ENCODE measurements at places on chromosomes 4 and X. TPM values are rescaled to one million over a fixed set of nuclear protein-coding genes. Genes with fewer than 3 reads are reported as not detected.

GRCh38 chrX:124194901-124195300, 137.6 kb upstream of the TEX13D start:
- H3K27ac ChIP-seq = no peak overlapping the region
- H3K4me3 ChIP-seq = no peak overlapping the region
- H3K36me3 ChIP-seq = no peaks in the 10 kb centered on the region
- H3K27me3 ChIP-seq = no peaks in the 10 kb centered on the region
- H3K4me1 ChIP-seq = no peaks in the 10 kb centered on the region

GRCh38 chrX:72465889-72466288, 106.8 kb downstream of the HDAC8 start:
- no peak overlapping the region for H3K27ac ChIP-seq
- no peaks in the 10 kb centered on the region for H3K4me1 ChIP-seq
- no peaks in the 10 kb centered on the region for H3K27me3 ChIP-seq
- H3K4me3 ChIP-seq = no peak overlapping the region

DNA sequence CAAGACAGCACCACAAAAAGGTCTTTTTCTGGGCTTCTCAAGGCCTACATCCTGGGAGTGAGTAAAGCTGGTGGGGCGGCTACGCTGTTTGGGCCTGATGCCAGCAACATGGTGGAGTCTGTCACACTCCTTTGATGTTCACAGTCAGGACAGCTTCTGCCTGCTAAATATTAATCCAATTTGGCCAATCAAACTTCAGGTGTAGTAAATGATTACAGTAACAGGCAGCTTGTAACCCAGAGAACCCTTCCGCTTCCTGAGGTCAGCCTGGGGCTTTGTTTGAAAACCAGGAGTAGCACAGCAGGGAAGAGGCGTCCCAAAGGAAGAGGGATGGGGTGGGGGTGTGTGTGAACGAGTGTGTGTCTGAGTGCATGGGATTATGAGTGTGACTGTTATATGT, 220.4 kb downstream of the MAML3 start:
- no peaks in the 10 kb centered on the region for H3K4me1 ChIP-seq
- no peak overlapping the region for H3K4me3 ChIP-seq
- H3K36me3 ChIP-seq = no peaks in the 10 kb centered on the region
- H3K27me3 ChIP-seq = no peaks in the 10 kb centered on the region

- DNase-seq = no peak
- no peaks in the 10 kb centered on the region for H3K4me1 ChIP-seq
- no peak overlapping the region for H3K4me3 ChIP-seq
Measured at GRCh38 chrX:32183066-32183465, 1028.3 kb downstream of the DMD start.

DNA sequence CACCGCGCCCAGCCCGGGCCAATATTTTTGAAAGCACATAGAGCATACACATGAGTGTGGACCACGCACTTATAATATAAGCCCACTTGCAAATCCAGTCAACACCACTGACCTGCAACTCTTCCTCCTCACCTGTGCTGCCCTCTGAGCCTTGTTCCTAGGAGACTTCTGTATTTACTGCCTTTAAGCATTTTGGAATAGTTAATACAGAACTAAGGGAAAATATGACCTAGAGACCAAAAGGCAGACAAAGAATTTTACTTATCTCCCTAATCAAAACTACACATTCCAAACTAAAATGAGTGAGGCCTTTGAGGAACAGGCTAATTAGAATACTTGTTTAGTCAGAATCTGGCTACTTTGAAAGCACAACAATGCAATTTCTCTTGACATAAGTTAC, 89.1 kb downstream of the RELL1 start:
- no peaks in the 10 kb centered on the region for H3K36me3 ChIP-seq
- no peaks in the 10 kb centered on the region for H3K27me3 ChIP-seq
- no peaks in the 10 kb centered on the region for H3K4me1 ChIP-seq
- H3K27ac ChIP-seq = no peak overlapping the region
- no peak overlapping the region for H3K4me3 ChIP-seq

GRCh38 chrX:103329991-103330390, at the start of gene TCEAL7:
TSS of gene TCEAL7 (plus strand) at chrX:103330239. CDS start at chrX:103331404, 1,165 bp downstream.
- peaks cover 36% of the 10 kb centered on the region for H3K27me3 ChIP-seq
- no peaks in the 10 kb centered on the region for H3K36me3 ChIP-seq
- DNase-seq = no peak
- peak within 1 kb of the TSS; percentile 7 for H3K4me3 ChIP-seq
- H3K27ac ChIP-seq = no peak within 1 kb of the TSS

- no peak for DNase-seq
- no peak overlapping the region for H3K27ac ChIP-seq
- H3K4me1 ChIP-seq = no peaks in the 10 kb centered on the region
- H3K4me3 ChIP-seq = no peak overlapping the region
Measured at GRCh38 chrX:40188573-40189417, 91.0 kb upstream of the BCOR start.

DNA sequence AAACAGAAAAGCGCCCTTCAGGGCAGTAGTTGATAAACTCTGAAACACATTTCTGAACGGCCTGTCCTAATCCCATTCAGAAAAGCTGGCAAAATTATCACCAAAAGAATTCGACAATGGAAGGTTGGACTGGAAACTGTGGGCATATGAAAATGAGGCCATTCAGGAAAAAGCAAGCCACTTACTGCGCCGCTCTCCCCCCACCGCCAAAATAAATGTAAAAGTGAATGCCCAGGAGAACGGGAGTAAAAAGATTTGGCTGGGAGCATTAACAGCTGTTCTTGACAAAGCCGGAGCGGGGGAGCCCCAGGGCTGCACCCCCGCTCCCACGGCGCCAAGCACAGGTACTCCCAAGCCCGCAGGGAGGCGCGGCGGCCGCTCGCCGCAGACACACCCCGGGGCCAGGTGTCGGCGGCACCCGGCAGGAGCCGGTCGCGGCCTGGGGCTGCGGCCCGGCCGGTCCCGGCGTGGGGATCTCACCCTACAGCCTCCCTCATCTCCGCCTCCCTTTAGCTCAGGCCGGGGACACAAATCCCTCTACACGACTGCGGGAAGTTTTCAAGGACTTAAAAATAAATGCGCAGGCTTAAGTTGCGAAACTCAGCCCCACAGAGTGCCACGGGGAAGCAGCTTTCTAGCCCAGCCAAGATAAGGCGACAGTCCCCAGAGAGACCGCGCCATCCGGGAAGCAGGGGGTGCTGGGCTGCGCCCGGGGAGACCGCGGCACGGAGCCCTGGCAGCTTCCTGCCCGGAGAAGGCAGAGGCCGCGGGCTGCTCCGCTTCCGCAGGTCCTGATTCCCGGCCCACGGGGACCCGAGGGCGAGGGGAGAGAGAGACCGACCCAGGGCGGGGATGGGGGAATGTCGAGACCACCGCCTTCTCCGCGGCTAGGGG, 593 bp downstream of the SH3RF1 start:
- peaks cover 19% of the 10 kb centered on the region for H3K4me1 ChIP-seq
- peak overlapping the region; percentile 85 for H3K27ac ChIP-seq
- peak; percentile 87 for DNase-seq
- peak overlapping the region; percentile 89 for H3K4me3 ChIP-seq
- H3K36me3 ChIP-seq = no peaks in the 10 kb centered on the region
- peaks cover 24% of the 10 kb centered on the region for H3K27me3 ChIP-seq

GRCh38 chrX:17687648-17688047, 49.6 kb upstream of the SCML1 start:
- no peak overlapping the region for H3K27ac ChIP-seq
- no peaks in the 10 kb centered on the region for H3K27me3 ChIP-seq

GRCh38 chr4:116923389-116923788, 162.0 kb downstream of the TRAM1L1 start:
- H3K36me3 ChIP-seq = no peaks in the 10 kb centered on the region
- peaks cover 23% of the 10 kb centered on the region for H3K27me3 ChIP-seq
- H3K27ac ChIP-seq = no peak overlapping the region
- H3K4me3 ChIP-seq = no peak overlapping the region
- no peaks in the 10 kb centered on the region for H3K4me1 ChIP-seq
- no peak for DNase-seq

DNA sequence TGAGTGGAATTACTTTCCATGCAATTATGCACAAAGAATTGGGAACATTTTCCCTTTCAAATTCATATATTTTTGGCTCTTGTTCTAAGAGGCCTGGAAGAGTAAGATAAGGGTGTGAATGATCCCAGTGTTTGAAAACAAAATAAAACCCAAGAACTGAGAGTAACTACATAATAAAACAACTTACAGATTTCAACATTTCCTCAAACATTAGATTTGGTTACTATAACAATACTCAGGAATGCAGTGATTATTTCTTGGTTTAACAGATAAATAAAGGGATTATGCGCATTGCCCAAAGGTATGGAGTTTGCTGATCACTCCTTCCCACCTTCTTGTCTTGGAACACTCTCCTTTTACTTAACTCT, 292.5 kb downstream of the CAMK2D start:
- H3K27me3 ChIP-seq = no peaks in the 10 kb centered on the region
- no peak overlapping the region for H3K4me3 ChIP-seq
- no peaks in the 10 kb centered on the region for H3K4me1 ChIP-seq
- no peak overlapping the region for H3K27ac ChIP-seq

DNA sequence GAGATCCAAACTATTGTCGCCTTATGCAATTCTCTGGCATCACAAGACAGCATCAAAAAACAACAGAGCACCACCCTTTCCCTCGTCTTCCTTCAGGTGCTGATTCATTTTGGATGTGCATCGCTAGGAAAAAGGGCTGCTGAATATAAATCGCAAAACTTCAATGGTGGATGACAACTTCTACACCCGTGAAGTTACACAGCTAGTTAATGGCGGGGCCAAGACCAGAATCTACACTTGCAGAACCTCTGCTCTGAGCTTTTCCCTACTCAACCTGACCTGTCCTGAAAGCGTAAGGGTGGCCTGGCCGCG, 674 bp downstream of the GNPDA2 start:
- peak overlapping the region; percentile 93 for H3K4me3 ChIP-seq
- H3K4me1 ChIP-seq = peaks cover 26% of the 10 kb centered on the region
- no peaks in the 10 kb centered on the region for H3K36me3 ChIP-seq
- DNase-seq = no peak

GRCh38 chrX:915427-916229, 285.0 kb downstream of the SHOX start:
- DNase-seq = peak; percentile 69
- H3K27ac ChIP-seq = no peak overlapping the region
- no peaks in the 10 kb centered on the region for H3K4me1 ChIP-seq
- no peaks in the 10 kb centered on the region for H3K36me3 ChIP-seq

GRCh38 chrX:119698845-119699244, 5.9 kb upstream of the SEPTIN6 start:
- H3K27ac ChIP-seq = no peak overlapping the region
- H3K36me3 ChIP-seq = no peaks in the 10 kb centered on the region
- H3K4me1 ChIP-seq = no peaks in the 10 kb centered on the region

- no peaks in the 10 kb centered on the region for H3K36me3 ChIP-seq
- H3K4me3 ChIP-seq = no peak overlapping the region
- H3K27me3 ChIP-seq = no peaks in the 10 kb centered on the region
- no peak for DNase-seq
- H3K27ac ChIP-seq = no peak overlapping the region
- no peaks in the 10 kb centered on the region for H3K4me1 ChIP-seq
Measured at GRCh38 chr4:74738464-74739143, 55.7 kb downstream of the BTC start.

DNA sequence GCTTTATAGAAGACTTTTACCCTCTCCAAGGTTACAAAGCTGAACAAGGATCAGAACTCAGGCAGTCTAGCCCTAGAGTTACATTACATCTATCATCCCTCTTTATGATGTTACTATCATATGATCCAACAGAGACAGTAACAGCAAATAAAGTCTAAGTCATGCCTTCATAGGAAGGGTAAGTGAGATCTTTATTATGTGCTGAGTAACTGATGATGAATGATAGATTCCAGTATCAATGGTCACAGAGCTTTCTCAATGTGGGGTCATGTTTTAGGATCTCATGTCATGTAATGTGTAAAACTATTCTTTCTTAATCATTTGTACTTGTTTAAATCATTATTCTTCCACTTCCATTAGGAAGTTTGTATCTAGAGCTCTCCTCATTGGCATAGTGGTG, 22.8 kb downstream of the ELOVL6 start:
- H3K4me3 ChIP-seq = no peak overlapping the region
- no peaks in the 10 kb centered on the region for H3K4me1 ChIP-seq
- no peak for DNase-seq
- no peak overlapping the region for H3K27ac ChIP-seq
- no peaks in the 10 kb centered on the region for H3K36me3 ChIP-seq

NWD2 gene
- total RNA-seq = not detected

POU4F2 gene
- not detected for total RNA-seq

CHIC1 gene
- 10.3 TPM for total RNA-seq

PROM1 gene
- 2.4 TPM for total RNA-seq

LARP7 gene
- 49.4 TPM for total RNA-seq
